ENCODE measurements at places on chromosomes 4 and X.
A peak's percentile ranks its signal among the peaks of the same experiment; 100 is the strongest.

- no peak for DNase-seq
Measured at GRCh38 chr4:52658641-52659000, 480 bp downstream of the USP46 start.

DNA sequence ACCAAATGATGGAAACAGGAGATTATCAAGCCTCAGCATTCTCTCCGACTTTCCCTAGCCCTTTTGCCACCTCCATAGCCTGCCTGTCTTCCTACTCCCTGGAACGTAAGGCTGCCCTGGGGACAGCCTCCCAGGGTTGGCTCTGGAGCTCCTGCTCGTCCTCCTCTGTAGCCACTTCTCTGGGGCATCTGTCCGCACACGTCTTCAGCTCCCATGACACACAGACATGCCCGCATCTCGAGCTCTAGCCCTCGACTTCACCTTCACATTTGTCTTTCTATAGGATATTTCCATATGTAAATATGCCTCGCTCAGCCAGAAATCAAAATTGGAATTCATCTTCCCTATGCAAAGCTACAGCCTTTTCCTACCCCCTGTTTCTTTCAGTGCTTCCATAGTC is 67.7 kb downstream of the TSC22D3 start:
- no peak for DNase-seq

DNA sequence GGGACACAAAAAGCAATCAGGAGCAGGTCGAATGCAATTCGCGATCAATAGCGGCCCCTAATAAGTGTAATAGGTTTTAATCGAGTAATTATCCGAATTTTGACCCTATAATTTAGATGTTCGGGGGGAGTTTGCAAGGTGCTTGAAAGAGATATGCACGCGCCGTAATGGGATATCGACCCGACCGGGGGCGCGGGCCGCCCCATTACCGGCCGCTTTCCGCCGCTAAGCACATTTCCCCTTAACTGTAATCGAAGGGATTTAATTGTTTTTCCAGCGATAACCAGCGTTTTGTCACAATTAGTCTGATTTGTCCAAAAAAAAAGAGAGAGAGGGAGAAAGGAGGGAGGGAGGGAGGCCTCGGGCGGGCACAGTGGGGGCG is 997 bp downstream of the NKX1-1 start:
- DNase-seq: no peak

- DNase-seq: no peak
Measured at GRCh38 chrX:28590396-28590795, 3.1 kb downstream of the IL1RAPL1 start.

DNA sequence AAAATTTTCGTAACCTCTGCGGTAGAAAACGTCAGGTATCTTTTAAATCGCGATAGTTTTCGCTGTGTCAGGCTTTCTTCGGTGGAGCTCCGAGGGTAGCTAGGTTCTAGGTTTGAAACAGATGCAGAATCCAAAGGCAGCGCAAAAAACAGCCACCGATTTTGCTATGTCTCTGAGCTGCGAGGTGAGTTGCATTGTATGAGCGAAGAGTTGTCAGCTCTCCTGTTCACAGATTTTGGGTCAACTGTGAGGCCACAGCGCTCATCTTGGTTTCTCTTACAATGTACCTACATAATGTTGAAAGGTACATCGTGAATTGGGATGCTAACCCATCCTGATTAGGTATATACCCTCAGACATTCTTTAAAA is 486 bp downstream of the CLCN3 start:
- DNase-seq: peak; percentile 21

- DNase-seq: no peak
Measured at GRCh38 chr4:32798471-32799159, 2078.4 kb downstream of the PCDH7 start.

GRCh38 chrX:136227948-136228838 is 23.0 kb downstream of the MAP7D3 start:
- DNase-seq: no peak

DNA sequence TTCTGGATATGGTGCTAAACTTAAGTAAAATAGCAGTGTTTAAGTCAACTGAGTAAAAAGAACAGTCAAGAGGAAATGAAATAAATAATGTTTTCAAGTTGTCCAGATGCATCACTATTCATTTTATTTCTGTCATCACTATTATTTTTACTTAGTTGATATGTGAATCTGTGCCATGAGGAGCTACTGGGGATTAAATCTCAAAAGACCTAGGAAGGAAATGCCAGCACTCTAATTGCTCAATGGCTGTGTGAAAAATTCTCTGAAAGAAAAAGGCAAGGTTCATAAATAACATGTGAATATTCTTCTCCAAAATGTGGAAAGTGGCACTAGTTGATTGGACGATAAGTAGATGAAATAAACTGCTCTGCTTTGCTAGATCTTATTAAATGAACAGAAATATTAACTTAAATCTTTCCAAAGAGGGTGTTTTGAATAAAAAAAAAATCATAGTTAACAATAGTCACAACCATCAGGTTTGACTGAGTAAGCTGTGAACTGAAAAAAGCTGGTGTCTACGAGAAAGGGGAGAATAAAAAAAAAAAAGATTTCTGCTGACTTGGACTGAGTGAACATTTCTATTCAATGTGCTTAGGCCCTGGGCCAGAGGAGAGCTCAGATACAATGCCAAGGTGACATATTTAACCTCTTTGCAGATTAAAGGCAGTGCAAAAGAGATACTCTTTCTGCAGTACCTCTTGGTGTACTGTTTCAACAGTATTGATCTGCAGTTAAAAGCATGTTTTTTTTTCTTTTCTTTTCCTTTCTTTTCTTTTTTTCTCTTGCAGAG is 1.6 kb downstream of the SPARCL1 start:
- no peak for DNase-seq

DNA sequence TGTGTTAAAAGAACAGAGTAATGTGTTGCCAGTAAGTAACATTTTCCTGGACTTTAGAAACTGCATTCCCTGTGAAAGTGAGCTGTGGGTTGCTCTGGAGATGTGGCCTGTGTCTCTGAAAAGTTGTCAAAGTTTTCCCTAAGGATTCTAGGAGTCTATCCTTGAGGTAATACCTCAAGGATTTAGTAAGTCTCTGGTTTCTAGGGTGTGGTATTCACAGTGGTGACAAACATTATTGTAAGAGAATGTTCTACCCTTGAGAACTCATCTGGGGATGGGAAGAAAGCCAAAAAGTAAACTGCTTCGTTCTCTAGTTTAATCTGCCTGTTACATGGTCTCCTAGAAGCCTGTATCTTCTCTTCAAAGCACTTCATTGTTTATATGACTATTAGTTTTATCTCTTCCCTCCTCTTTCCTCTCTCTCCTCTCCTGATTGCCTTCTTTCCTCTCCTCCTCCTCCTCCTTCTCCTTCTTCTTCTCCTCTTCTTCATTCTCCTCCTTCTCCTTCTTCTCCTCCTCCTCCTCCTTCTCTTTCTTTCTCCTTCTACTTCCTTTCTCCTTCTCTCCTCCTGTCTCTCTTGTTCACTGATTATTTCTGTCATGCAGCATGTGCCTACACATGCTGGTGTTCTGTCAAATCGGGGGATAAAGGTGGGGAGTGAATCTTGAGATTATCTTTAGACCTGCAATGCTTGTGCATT is 321.3 kb downstream of the PTTG2 start:
- no peak for DNase-seq

- peak; percentile 16 for DNase-seq
Measured at GRCh38 chr4:94621491-94622080, 136.2 kb upstream of the BMPR1B start.

DNA sequence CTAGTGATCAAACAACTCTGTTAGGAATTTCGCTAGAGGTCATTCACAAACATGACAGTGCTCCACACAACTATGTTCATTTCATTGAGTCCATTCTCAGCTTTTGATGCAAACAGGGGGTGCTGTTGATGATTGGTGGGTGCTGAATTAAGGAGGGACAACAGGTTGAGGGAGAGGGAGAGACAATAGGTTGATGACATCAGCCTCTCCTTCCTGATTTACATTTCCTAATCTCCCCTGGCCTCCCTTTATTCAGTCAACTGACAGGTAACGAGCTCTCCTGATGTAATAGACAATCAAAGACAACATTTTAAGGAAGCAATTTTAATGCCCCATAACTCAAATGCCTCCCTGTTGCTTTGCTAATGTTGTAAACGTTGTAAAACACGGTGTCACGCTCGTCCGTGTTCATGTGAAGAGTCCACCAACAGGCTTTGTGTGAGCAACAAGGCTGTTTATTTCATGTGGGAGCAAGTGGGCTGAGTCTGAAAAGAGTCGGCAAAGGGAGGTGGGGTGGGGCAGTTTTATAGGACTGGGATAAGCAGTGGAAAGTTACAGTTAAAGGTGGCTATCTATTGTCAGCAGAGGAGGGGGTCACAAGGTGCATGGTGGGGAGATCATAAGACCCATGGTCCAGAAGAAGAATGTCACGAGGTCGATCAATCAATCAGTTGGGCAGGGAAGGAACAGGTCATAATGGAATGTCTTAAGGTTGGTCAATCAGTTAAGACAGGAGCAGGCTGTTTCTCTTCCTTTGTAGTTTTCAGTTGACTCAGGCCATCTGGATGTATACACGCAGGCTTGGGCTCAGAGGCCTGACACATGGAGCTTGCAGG is 4.8 kb upstream of the GAR1 start:
- DNase-seq: no peak

DNA sequence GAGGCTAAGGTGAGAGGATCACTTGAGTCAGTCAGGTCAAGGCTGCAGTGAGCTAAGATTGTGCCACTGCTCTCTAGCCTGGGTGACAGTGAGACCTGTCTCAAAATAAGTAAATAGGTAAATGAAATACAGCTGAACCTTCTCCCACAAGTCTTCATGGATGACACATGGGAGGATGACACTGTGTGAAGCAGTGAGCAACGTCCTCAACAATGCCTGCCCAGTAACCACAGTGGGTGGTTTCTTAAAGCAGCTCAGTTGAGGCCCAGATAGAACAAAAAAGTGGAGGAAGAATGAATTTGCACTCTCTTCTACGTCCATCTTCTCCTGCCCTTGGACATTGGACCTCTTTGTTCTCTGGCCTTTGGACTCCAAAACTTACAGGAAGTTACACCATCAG is 52.7 kb downstream of the MSX1 start:
- no peak for DNase-seq

DNA sequence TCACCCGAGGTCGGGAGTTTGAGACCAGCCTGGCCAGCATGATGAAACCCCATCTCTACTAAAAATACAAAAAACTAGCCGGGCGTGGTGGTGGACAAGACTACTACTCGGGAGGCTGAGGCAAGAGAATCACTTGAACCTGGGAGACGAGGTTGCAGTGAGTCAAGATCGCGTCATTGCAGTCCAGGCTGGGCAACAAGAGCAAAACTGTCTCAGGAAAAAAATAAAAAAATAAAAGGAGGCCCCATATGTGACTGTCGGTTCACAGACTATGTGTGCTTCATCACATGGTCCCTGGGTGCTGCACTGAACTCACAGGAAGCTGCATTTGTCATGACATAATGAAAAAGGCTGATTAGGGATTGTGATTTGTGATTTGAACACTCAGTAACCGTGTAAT is 6.4 kb downstream of the TRIML1 start:
- DNase-seq: no peak

DNA sequence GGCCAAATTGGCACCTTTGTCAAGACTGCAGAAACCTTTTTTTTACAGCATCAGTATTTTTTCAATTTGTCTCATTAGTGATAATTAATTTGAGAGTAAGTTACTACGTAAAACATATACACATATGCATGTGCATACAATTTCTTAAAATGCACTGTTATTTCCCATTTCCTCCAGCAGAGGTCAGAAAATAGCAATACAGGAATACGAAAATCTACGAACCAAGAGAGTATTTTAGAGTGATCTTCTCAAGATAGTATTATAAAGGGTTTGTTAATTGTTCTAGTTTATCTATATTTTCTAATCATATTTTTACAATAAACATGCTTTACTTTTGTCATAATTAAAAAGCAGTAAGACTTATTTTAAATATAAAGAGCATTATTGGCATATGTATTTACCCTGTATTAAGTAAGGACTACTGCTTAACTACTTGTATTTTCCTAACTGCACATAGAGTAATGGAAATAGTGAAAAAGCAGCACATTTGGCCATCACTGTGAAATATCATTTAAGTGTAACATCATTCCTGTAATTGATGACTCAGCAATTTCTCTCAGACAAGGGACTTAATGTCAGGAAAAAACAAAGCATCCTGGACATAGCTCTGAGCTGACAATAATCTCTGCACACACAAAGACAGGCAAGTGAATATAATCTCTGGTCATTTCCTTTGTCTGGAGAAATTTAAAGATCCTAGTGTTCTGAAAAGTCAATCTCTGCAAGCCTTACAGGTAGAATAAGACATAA is 45.6 kb downstream of the MAOB start:
- peak; percentile 32 for DNase-seq

GRCh38 chr4:163042306-163042705 is 124.4 kb downstream of the NAF1 start:
- DNase-seq: no peak

GRCh38 chr4:104044369-104044768 is 324.6 kb upstream of the TACR3 start:
- DNase-seq: no peak

DNA sequence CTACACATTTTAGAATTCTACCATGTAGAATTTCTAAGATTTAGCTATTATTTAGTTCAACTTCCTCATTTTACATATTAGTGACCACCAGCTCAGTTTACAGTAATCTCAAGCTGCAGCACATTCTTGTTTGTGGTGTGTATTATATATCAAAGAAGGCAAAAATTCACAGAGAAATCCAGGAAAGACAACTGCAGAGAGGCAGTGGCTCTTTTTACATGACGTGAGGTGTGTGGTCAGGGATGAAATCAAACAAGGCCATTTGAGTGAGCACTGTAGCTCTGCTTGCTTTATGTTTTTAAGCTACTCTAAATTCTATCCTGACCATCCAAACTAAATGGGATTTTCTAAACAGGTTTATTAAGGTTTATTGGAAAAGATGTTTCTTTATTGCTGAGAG is 71.1 kb downstream of the COL25A1 start:
- no peak for DNase-seq

DNA sequence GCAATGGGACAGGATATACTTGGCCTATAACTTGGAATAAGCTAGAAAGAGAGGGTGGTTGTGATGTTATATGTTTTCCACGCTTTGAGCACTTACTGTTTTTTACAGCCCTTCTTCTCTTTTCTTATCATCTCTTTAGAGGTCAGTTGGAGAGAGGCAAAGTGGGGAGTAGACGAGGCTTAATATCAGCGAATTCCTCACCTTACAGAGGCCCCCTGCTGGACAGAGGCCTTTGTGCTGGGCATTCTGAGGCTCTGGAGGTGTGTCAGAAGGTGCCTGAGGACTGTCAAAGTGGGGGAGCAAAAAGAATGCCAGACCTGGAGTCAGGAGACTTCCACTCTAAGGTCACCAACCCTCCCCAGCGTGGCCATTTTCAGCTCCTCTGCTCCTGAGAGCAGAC is 42.5 kb downstream of the MAMLD1 start:
- no peak for DNase-seq

DNA sequence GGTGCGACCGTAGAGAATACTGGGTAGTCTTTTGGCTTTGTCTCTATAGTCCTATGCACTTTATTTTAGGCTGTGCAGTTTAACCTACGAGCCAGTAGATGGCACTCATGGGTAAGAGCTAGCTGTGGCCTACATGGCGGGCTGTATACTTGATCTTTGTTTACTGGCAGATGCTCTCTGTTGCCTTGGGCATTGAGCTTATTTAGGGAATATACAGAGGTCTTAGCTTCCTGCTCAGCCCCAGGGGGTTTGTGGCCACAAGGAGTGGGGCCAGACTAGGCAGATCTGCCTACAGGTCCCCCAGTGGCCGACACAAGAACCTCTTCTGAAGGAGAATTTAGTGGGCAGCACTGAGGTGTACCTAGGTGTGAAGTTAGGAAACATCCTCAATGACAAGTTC is 227.6 kb upstream of the HDX start:
- peak; percentile 8 for DNase-seq

All from NCI-H345 (cell line).